ENCODE measurements at places on chromosomes 2 and 18.
A peak's percentile ranks its signal among the peaks of the same experiment; 100 is the strongest.

- DNase-seq = no peak
Observed at GRCh38 chr2:138779406-138779780, 797 bp downstream of the NXPH2 start.

GRCh38 chr2:153077311-153077710 is 358.9 kb downstream of the ARL6IP6 start:
- no peak for DNase-seq

DNA sequence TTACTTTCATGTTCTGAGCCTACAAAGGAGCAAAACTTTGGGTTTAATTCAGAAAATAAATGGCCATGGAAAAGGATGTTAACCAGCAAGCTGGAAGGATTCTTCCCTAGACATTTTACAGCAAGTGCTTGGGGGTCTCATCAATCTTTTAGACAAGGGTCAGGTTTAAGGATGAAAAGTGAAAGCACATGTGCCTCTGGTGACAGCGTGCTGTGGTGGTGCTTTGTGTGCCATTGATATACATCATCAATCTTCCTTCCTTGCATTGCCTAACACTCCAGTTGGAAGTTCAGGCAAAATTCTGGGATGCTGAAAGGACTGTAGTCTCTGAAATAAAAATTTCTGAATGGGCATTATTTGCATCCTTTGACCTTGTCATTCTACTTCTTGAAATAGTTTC is 171.2 kb downstream of the KCNE4 start:
- no peak for DNase-seq

- no peak for DNase-seq
Observed at GRCh38 chr2:9941996-9942390, 9.5 kb upstream of the GRHL1 start.

GRCh38 chr2:144747571-144747970 is 227.7 kb upstream of the ZEB2 start:
- DNase-seq = no peak

DNA sequence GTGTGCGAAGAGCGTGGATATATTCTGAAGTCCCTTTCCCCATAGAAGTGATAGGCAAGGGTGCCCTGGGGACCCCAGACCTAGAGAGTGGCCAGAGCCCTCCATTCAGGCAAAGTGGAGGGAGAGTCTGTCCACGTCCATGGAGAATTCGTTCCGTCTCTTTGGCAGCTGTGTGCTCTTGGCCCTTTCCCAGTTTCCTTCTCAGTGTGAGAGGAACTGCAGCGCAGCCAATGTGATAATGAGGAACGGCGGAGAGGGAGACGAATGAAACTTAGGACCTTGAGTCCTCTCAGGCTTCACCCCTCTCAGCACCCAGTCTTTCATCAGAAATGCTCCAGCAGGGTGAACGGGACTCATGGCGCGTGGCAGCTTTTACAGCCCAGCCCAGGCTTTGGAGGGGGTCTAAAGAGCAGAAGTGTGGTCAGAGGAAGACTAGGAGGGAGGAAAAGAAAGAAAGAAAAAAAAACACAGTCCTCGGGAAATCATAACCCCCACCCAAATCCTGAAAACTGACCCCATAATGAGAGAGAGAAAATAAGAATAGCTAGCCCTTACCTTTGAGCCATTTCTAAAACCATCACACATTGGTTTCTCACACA is 95.0 kb upstream of the RIOK3 start:
- DNase-seq = no peak

- DNase-seq = no peak
Observed at GRCh38 chr2:193349642-193350041, 1154.9 kb upstream of the TMEFF2 start.

GRCh38 chr2:15617778-15618448 is 26.2 kb downstream of the DDX1 start:
- no peak for DNase-seq

DNA sequence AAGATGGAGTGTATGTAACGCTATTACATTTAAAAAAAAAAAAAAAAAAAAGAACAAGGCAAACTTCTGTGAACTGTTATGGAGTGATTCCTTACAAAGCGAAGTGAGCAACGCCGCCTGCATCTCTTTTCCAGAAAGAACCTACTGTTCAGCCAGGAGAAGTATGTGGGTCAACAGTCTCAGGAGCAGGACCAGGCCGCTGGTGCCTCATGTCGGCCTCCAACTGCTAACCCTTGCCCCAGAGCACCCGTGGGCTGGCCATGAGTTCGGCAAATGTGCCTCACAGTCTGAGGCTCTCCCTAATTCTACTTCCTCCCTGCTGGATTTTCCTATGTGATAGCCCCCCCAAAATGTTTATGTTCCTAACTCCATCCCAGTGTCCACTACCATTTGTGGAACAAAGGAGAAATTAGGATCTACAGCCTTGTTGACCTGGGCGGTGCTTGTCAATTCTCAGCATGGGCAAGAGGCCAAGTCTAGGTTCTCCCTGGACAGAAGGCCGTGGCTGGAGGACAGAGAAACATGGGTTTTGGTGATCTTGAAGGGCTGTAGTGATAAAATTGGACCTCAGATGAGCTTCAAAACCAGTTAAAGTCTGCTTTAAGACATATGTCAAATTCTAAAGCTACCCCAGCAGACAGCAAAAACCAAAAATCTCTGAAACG is 15.9 kb downstream of the FAM168B start:
- no peak for DNase-seq

DNA sequence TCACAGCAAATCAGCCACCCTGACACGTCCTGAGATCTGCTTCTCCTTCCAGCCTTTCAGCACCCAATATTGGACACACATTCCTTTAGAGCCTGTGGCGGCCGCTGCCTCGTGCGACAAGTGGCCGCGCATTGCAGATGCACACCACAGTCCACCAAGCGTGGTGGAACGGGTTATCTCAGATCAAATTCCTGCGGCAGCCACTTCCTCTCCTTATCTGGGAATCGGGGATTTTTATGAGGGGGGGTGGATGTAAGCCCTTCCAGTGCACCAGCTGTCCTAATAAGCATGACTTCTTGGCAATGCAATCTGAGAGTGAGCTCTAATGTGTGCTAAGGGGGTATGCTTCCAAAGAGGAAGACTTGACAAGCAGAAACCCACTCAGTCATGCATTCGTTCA is 18.3 kb upstream of the BMP10 start:
- DNase-seq = no peak

DNA sequence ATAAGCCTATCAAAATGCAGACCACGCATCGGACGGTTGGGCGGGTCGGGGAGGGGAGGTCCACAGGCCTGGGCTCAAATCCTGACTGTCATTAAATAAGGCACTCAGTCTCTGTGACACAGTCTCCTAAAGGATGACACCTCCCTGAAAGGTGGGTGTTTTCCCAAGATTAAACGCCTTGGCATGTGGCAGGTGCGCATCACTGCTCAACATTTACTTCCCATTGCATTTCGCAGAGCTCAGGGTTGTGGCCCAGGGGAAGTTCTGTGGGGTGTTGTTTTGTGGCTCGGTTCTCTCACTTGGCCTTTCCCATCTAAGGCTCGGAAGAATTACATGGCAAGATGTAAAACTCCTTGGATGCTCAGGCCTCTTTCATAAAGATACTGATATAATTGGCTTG is 107.4 kb downstream of the NCK2 start:
- no peak for DNase-seq

- DNase-seq = no peak
Observed at GRCh38 chr2:641872-642815, 35.1 kb downstream of the TMEM18 start.

GRCh38 chr2:43348908-43349661 is 122.7 kb upstream of the ZFP36L2 start:
- DNase-seq = no peak

- DNase-seq = no peak
Observed at GRCh38 chr2:8541223-8541622, 140.6 kb upstream of the ID2 start.

DNA sequence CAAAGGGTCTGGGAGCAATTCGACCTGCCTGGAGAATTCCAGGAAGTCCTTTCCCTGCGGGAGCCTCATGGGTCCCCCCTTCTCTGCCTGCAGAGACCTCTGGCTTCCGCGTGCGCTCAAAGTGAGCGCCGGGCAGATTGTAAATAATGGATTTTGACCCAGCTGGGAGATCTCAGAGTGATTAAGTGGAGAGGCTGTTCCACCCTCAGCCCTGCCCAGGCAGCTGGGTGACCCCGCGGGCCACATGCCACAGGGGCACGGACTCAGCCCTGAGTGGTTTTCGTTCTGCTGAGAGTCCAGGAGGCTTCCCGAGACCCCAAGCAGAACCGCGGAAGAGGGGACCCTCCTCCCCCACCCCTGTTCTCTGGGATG is 1.2 kb downstream of the KCNG2 start:
- DNase-seq = no peak

DNA sequence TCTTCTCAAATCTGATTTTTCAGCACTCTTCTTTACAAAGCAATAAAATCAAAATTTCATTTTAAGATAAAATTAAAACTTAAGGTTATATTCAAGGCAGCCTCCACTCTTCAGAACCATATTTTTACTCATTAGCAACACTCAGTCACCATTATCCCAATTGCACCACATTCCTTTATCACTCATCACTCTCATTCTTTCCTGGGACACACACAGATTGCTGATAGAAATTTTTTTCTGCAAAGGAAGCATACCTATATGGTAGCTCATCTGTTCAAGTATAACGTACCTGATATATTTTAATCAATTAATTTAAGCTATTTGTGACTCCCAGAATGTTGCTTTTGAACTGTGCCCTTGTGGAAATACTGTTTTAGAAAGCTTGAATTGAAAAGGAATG is 1559.3 kb upstream of the ZEB2 start:
- DNase-seq = no peak

- no peak for DNase-seq
Observed at GRCh38 chr2:145220496-145220895, 700.6 kb upstream of the ZEB2 start.

DNA sequence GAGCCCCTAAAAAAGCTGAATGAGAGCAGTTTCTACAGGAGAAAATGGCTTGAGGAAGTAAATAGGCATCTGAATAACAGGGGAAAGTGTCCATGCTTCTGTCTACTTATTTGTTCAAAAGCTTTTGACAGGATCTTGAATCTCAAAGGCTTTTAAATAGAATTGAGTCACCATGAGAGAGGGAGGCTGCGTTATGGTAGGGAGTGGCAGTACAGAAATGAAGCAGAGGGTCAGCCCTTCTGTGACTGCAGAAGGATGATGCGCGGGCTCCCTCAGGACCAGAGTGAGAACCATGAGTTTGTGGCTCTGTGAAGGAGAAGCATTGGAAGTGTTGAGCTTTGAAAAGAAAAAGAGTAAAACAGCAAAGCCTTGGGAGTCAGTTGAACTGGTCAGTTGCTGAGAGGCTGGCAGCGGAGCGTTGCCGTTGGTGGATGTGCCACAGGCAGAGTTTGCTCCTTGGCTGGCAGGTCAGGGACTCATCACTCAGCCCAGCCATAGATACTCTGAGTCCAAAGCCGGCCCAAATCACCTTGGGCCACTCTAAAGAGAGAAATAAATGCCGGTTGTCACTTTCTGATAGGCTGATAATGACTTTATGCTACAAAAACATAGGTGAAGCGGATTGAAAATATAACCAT is 17.4 kb downstream of the COPS7B start:
- DNase-seq = no peak

DNA sequence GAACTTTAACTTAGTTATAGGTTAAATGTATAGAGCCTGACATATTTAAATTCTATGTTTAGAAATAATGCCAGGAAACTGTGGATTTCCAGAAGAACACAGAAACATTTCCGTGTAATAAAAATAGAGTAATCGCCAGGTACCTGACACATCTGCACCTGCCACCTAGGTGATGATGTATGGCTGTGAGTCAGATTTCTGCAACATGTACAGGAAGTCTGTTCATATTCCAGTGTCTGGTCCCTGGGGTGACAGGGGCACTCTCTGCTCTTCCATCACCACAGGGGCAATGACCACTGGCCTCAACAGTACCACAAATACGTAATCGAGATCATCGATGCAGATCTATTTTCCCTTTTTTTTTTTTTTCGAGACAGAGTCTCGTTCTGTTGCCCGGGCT is 101.1 kb upstream of the LPIN2 start:
- DNase-seq = no peak

GRCh38 chr2:239236043-239236807 is 164.6 kb downstream of the HDAC4 start:
- DNase-seq = no peak

GRCh38 chr2:25632396-25632795 is 41.0 kb downstream of the DTNB start:
- DNase-seq = no peak

GRCh38 chr18:42549596-42549995 is 565.9 kb downstream of the RIT2 start:
- DNase-seq = no peak

- DNase-seq = no peak
Observed at GRCh38 chr2:122186761-122187222, 431.3 kb downstream of the TSN start.

DNA sequence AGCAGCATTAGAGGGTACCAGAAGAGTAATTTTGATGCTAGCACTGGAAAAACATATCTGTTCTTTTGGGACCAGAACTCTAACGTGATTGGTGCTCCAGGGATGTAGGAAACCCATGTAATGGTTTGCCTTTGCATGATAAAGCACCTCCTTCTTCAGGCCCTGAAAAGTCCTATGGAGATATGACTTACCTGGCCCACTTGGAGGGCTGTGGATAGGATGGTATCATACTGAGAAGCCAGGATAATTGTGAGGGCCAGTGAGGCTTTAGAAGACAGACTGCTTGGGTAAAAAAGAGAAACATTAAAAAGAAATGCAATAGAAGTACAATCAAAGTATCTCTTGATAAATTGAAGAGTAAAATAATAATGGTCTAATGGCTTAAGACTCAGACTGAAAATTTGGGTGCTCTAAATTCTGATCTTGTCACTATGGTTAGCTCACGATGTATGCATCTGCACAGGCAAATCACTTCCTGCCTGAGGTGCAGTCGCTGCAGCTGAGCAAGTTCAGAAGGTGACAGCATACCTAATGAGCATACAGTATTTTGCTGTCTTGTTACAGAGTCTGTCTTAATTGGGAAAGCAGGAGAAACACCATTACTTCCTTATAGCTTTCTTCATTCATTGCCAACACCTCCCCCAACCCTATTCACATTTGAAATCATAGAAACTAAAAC is 371.5 kb downstream of the NUP35 start:
- DNase-seq = no peak

- DNase-seq = no peak
Observed at GRCh38 chr2:203918264-203918663, 18.3 kb upstream of the ICOS start.

DNA sequence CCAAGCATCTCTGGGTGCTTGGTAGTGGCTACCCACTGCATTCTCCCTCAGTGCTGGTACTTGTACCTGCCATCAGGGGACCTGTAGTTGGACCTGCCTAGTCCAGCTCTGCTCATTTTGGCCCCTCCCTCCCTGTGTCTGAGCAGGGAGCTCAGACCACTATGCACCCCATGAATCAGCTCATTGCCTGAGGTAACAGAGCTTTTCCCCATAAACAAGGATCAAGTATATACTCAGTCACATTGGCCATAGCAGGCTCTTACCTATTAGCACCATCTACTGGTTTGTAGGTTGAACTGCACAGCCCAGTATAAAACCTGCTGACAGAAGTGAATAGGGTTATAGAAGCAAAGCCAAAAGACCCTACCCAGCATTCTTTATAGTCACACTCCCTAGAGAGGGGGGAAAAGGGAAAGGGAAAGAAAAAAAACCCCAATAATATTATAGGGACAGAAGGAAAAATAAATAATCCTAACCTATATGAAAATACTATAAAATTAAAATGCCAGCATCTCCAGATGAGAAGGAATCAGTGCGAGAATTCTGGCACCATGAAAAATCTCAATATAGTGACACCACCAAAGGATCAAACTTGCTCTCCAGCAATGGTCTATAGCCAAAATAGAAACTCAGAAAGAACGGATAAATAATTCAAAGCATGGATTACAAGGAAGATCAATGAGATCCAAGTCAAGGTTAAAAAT is 6.9 kb upstream of the FLACC1 start:
- DNase-seq = peak; percentile 16
